Lower lobe of right lung (tissue), 2 donors: ENCODE measurements at places on chromosomes 5 and 9. TPM values are rescaled to one million over a fixed set of nuclear protein-coding genes. Genes with fewer than 3 reads are reported as not detected.

The AFAP1L1 gene
- 26.6 TPM for total RNA-seq

The UNC13B gene
- 87.9 TPM for total RNA-seq

The TSSK1B gene
- not detected for total RNA-seq

The GARIN3 gene
- not detected for total RNA-seq

The KCNMB1 gene
- 2.5 TPM for total RNA-seq

The CMBL gene
- total RNA-seq, result 21.7 TPM

The CFAP157 gene
- 25.9 TPM for total RNA-seq

The PRDM9 gene
- not detected for total RNA-seq

The TMEFF1 gene
- total RNA-seq, result 0.80 TPM

The CYFIP2 gene
- 36.6 TPM for total RNA-seq

The FGF1 gene
- 0.97 TPM for total RNA-seq

The PCDHGC4 gene
- 1.5 TPM for total RNA-seq

The GABBR2 gene
- 0.24 TPM for total RNA-seq

The GPR150 gene
- 0.18 TPM for total RNA-seq

The LRRC19 gene
- 0.27 TPM for total RNA-seq

The FAM193B gene
- total RNA-seq, result 89.1 TPM

The GALT gene
- total RNA-seq, result 51.3 TPM

The CFAP90 gene
- total RNA-seq, result 10.7 TPM

The MBLAC2 gene
- 5.9 TPM for total RNA-seq

GRCh38 chr9:21995666-21996398, 1.2 kb downstream of the CDKN2B-AS1 start:
- DNase-seq, result peak; percentile 72

GRCh38 chr5:98500811-98501210, 272.7 kb upstream of the RGMB start:
- no peak for DNase-seq

DNA sequence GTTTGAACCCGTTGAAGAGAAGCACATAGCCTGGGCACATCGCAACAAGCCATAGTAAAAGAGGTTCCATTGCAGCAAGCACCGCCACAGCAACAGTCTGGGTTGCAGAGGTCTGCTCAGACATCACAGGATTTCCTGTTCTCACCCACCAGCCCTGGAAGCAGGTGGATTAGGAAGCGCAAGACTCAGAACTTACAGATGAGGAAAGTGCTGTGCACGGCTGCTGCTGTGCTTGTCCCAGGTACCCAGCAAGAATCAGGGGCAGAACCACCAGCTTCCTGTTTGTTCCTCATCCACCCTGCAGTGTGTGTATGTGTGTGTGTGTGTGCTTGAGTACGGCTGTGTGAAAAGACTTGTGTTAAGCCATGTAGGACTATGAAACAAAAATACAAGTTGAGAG, 124.7 kb upstream of the IRX2 start:
- DNase-seq, result no peak

DNA sequence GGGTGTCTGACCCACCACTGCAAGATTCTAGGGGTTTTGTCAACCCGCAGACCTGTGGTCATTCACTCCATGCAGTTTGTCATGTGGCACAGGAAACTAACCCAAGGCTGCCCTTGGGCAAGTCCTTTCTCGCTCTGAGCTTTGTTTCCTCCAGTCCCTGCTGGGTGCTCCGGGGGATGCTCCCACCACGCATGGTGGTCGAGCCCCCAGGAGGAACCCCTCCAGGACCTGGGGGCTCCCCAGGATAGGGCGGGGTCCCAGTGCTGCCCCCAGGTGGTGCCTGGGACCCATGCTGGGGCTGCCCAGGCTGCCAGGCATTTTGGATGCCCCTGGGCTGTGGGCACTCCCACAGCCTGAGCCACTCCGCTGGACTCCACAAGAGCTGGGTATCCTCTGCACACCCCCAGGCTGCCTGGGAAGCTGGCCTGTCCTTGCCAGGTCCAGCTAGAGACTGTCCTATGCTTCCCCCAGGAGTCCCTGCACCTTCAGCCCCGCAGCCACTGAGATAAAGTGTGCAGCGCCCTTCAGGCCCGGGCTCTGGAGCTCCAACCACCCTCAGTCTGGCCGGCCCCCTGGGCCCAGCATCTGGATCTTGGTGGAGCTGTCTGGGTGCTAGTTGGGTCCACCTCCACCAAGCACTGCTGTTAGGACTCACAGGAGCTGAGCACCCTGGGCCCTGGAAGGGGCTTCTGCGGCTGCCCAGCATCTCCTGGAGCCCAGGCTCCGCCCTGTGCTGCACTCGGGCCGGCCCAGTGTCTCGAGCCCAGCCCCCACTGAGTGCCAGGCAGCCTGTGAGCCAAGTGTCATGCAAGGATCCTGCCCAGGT, 104.3 kb downstream of the PHF2 start:
- DNase-seq, result no peak

DNA sequence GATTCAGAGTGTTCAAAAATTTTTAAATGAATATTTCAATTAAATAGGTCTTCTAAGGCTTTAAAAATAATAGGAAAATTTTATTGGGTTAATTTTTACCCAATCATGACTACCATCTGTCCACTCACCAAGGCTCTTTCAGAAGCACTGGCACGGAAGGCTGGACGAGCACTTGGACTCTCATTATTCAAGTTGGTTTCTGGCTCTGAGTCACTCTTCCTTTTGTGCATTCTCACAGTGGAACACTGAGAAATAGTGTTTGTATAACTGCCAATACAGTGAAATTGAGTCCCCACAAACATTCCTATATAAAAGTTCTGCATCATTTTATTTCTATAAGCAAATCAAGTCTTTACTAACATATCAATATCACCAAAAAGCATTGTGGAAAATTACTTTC, 1149.0 kb downstream of the EFNA5 start:
- no peak for DNase-seq

DNA sequence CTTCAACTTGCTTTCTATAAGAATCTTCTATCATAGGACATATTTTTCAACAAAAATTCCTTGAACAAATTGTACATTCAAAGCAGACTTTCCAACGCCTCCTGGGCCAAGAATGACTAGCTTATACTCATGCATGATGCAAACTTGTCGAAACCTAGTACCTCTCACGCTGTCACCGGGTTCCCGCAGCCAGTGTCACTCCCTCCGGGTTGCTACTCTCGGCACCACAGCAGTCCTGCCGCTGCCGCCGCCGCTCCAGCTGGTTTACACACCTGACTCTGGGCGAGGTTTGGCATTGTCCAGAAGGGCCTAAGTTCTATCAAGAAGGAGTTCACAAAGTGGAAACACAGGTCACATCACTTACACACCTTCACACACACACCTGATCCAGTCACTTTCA, 244.4 kb downstream of the ADAMTSL1 start:
- DNase-seq, result no peak

DNA sequence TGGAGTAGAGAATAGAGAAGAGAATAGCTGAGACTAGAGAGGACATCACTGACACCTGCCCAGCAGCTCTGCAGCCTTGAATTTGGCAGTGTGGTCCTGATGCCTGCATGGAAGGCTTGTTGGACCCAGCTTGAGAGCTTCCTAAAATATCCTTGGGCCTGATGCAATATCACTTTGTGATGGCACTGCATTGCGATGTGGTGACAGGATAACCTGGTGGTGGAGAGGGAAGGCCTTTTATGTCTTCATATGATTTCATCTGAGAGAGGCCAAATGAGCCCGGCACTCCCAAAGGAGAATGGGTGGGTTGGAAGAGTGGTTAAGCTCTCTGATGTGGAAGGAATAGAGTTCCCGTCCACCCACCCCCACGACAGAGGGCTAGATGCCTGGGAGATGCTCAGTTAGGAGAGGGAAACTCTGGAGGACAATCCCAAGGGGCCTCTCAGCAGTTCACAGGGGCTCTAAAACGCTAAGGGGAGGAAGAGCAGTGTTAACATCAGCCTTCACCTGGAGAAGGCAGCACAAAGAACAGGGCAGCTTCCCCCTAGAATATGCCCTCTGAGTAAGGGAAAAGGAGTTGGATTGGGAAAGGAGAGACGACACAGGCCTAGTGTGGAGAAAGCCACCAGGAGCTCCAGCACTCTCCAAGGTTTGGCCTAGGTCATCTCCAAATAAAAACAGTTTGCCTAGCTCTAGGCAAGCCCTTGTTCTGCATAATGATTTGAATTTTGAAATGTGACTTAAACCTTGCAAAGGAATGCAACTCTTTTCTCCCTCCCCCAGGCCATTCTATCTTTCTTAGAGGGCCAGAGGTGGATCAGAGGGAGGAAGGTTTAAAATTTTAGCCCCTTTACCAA, 99.8 kb upstream of the SSBP2 start:
- no peak for DNase-seq

- no peak for DNase-seq
These were observed 119.3 kb upstream of the MAN2A1 start for GRCh38 chr5:109570362-109570874.

GRCh38 chr5:109853377-109853776, 163.7 kb downstream of the MAN2A1 start:
- DNase-seq, result no peak

DNA sequence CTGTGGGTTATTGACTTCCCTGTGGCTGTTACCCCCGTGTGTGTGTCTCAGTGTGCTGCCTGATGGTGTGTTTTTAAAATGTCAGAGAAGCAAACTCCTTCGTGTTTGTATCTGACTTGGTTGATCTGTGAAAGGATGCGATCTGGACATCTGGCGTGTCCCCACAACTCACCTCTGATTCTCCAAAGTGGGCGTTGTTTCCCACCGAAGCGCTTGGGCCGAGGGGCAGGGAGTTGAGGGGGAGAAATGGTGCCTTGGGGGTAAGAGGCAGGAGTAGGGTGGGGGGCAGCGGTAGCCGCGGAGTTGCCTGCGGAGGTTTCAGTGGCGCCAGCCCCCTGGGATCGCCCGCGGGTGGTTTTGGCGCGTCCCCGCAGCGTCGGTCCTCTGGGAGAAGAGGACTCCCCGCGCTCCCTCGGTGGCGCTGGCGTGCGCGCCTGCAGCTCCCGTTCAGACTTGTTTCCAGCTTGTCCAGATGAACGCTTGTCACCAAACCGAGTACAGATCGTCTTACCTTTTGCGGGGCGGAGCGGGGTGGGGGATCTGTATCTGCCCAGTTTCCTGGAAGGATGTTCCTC, 1.1 kb downstream of the MAST4 start:
- DNase-seq, result peak; percentile 59

DNA sequence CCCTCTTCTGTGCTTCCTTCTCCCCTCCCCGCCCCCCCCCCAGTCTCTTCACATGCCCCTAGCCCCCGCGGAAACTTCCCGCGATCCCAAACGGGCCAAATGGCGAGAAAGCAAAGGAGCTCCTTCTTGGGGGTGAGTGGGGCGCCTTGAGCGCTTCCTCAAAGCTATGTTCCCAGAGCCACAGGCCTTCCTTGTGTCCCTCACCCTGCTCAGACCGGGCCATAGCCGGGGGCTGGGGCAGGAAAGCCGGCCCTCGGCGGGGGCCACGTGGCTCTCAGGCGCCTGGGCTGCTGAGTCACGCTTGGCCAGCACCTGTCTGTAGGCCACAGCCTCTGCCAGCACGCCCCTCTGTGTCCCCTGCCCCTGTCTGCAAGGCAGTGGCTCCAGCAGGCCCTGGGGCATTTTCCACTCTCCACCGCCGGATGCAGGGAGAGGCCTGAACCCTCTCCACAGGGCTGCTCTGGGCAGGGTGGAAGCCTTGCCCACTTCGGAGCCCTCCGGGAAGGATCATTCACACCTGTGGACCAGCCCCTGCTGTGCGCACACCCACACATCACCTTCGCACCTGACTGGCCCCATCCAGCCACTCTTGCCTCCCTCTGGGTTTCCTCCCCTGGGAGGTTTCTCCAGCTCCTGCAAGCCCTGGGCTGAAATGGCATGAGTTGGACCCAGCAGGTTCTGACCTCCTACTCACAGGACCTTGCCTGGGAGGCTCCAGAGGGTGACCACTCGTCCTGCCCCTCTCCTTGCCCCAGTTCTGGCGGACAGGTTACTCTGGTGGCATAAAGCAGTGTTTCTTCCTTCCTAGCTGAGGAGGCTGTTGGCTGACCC, 1.2 kb upstream of the SQSTM1 start:
- DNase-seq, result peak; percentile 83

GRCh38 chr5:15243301-15244020, 256.5 kb upstream of the FBXL7 start:
- no peak for DNase-seq

- DNase-seq, result no peak
These were observed 10.0 kb downstream of the HBEGF start for GRCh38 chr5:140336388-140336787.

GRCh38 chr5:143311428-143311827, 92.1 kb downstream of the NR3C1 start:
- DNase-seq, result no peak

GRCh38 chr9:90642570-90643539, at the start of gene DIRAS2:
Gene DIRAS2, minus strand, starts transcription at chr9:90642824. Its CDS starts 28,997 bp downstream, at chr9:90613827.
- DNase-seq, result peak; percentile 75

DNA sequence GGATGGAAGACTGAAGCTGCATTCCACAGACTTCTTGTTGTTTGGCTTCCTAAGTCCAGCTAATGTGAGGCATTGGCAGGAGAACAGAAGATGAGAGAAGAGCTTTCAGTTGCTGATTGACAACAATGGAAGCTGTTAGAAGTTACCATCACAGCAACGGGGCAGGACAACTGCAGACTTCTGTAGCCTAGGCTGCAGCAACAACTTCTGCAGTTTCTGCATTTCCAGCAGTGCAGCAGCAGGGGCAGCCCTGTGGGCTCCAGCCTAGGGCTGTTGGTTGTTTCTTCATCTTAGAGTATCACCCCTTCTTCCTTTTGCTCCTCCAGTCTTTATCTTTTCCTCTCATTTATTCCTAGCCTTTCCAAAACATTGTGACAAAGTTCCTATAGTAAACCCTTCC, 528.8 kb upstream of the PTGER4 start:
- DNase-seq, result no peak

DNA sequence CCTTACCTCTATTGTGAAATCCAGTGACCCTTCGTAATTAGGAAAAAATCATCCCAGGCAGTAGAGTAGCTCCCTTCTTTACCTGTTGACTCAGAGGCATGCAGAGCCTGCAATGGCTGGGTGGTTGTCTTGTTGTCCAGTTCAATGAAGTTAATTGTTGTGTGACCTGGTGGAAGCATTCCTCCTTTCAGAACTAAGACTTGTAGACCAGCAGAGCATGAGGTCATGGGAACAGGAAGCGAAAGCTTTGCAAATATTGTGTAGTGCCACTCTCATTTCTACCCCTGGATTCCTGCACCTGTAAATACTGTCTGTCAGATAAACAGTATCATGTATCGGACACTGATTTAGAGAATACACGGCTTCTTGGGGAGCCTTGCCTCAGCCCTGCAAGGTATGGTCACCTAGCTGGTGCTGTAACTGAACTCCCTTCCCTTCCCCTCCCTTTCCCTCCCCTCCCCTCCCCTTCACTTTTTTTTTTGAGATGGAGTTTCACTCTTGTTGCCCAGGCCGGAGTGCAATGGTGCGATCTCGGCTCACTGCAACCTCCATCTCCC, 5.7 kb upstream of the PRXL2C start:
- no peak for DNase-seq

- no peak for DNase-seq
These were observed 31.1 kb downstream of the RPS23 start for GRCh38 chr5:82246960-82247574.

- no peak for DNase-seq
These were observed 367.7 kb upstream of the PRR16 start for GRCh38 chr5:120096413-120096812.

DNA sequence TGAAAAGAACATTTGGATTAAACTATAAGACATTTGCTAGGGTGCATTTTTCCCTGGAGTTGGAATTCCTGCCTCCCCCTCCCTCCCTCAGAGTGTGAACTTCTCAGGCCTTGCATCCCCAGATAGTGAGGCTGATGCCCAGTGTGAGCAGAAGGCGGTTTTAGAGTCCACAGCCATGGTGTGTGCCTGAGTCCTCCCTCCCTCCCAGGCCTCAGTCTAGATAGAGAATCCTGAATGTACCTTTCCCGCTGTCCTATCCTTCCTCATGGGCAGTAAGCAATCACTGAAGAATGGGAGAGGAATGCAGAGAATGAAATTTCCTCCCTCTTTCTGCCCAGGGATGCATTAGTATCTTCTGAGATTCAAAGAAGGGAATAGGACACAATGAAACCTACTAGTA, 108.5 kb downstream of the RASGRF2 start:
- no peak for DNase-seq
